ENCODE measurements at places on chromosomes 12 and 14. TPM values are rescaled to one million over a fixed set of nuclear protein-coding genes. Genes with fewer than 3 reads are reported as not detected.

ACOT6 gene
- not detected for polyA plus RNA-seq

GPD1 gene
- 0.45 TPM for polyA plus RNA-seq

GPRC5D gene
- polyA plus RNA-seq = 0.45 TPM

TESPA1 gene
- not detected for polyA plus RNA-seq

CCDC197 gene
- not detected for polyA plus RNA-seq

SIX6 gene
- 0.08 TPM for polyA plus RNA-seq

FOXG1 gene
- polyA plus RNA-seq = 0.08 TPM

ISM2 gene
- 0.61 TPM for polyA plus RNA-seq

FERMT2 gene
- 53.3 TPM for polyA plus RNA-seq

CLEC1B gene
- not detected for polyA plus RNA-seq

IL31 gene
- polyA plus RNA-seq = not detected

TRIM9 gene
- polyA plus RNA-seq = 2.4 TPM

BCL2L14 gene
- polyA plus RNA-seq = 0.39 TPM

SLC16A7 gene
- polyA plus RNA-seq = 0.74 TPM

Data from H1 (cell line).